CD4-positive, alpha-beta T cell treated with Interleukin-21 for 1 hour (primary cell): ENCODE measurements at places on chromosomes 4 and X.

DNA sequence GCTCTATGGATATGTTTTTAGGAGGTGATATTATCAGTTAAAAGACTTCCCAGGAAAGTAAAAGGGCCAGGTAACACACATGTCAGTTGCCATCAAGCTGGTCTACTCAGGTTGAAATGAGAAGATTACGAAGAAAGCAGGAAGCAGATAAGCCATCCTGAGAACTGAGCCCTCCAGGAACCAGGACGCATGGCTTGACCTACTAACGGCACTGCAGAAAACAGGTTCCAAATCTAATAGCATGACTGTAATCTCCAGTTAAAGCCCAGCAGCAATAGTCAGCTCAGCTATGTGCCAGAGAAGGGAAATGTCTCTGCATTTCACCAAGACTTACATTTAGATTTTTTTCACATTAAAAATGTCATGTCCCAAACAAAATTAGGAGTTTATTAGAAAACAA is 77.9 kb downstream of the APBB2 start:
- no peak for DNase-seq

GRCh38 chr4:20901851-20902250 is 201.6 kb downstream of the PACRGL start:
- DNase-seq = no peak

GRCh38 chr4:20026456-20026855 is 225.2 kb upstream of the SLIT2 start:
- DNase-seq = no peak

DNA sequence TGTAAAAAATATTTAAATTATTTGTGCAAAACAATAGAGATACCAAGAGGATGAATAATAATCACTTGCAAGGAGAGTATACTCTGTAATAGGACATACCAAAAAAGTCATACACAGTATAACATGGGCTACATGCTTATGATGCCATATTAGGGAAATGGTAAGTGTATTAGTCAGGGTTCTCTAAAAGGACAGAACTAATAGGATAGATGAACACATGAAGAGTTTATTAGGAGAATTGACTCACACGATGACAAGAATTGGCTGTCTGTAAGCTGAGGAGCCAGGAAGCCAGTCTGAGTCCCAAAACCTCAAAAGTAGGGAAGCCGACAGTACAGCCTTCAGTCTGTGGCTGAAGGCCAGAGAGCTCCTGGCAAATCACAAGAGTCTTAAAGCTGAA is 151.2 kb downstream of the DTHD1 start:
- DNase-seq = no peak

- DNase-seq = no peak
Observed at GRCh38 chr4:151114986-151115385, 15.6 kb downstream of the RPS3A start.

- peak; percentile 25 for DNase-seq
Observed at GRCh38 chrX:131677655-131678628, 134.1 kb downstream of the OR13H1 start.

DNA sequence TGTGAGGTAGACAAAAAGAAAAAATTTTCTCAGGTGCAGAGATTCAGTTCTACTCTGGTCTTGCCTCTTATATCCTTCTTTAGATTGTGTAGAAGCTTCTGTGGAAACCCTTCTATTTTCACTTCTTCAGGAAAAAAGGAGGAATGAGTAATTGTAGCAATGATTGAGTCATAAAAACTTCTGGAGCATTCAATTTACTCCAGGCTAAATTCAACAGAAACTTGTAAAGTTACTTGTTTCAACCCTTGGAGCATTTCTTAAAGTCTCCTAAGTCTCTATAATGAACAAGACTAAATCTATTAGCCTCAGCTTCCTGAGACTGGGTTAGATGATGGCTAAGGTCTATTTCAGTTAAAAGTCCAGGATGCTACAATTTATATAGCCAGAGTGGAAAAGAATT is 29.9 kb downstream of the BOD1L1 start:
- no peak for DNase-seq

DNA sequence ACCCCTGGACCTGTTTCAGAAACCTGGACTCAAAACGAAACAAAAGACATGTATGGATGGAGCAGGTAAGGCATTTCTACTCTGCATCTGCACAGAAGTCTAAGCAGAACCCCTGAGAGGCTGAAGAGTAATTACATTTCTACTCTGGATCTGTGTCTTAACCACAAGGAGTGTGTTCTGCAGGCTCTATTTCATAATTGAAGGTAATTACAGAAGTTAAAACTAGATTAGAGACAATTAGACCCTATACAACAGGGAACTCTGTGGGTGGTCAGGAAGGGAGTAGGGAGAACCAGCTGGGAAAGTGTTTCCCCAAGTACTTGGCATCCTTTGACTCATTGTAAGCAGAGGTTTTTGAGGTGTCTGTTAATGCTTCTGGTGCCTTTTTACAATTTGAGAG is 69.8 kb downstream of the IGSF1 start:
- DNase-seq = no peak
